Naive thymus-derived CD8-positive, alpha-beta T cell (primary cell): ENCODE measurements at places on chromosomes 2 and 18. TPM values are rescaled to one million over a fixed set of nuclear protein-coding genes. Genes with fewer than 3 reads are reported as not detected.

- no peak for DNase-seq
These were observed 10.9 kb downstream of the TMEM200C start for GRCh38 chr18:5884375-5884774.

- DNase-seq, result no peak
These were observed 24.8 kb downstream of the CYRIA start for GRCh38 chr2:16640867-16641266.

- no peak for DNase-seq
These were observed 433.7 kb upstream of the TNP1 start for GRCh38 chr2:217293607-217294006.

DNA sequence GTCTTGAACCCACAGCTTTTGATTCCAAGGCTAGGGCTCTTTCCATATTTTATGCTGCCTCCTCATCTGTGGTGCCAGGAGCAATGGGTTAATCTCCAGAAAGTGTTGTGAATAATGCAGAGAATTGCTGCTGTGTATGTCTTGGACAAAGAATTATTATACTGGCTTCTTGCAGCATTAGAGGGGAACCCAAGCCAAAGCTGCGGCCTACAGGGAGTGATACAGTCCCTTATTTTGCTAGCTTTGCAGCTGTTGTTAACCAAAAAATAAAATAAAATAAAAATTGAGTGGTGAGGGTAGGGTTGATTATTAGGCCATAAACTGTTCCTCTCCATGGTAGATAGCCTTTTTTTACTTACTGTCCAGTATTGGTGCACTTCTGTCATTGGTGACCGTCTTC lies 16.7 kb downstream of the WIPF1 start:
- no peak for DNase-seq

Gene CCDC178
- not detected for polyA plus RNA-seq
